ENCODE measurements at places on chromosomes 5 and 9. TPM values are rescaled to one million over a fixed set of nuclear protein-coding genes. Genes with fewer than 3 reads are reported as not detected.

DNA sequence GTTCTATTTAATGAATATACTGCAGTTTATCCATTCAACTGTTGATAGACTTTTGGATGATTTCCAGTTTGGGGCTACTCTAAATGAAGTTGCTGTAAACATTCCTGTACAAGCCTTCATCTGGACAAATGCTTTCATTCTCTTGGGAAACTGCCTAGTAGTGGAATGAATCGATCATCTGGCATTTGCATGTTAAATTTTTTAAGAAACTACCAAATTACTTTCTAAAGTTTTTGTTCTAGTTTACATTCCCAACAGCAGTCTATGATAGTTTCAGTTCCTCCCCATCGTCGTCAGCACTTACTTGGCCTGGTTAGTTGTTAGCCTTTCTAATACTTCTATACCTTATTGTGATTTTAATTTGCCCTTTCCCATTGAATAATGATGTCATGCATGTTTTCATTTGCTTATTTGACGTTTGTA, 306.3 kb downstream of the FER start:
- H3K4me1 ChIP-seq: peaks cover 5% of the 10 kb centered on the region
- no peak for DNase-seq
- no peak overlapping the region for H3K4me3 ChIP-seq
- H3K36me3 ChIP-seq: no peaks in the 10 kb centered on the region
- no peaks in the 10 kb centered on the region for H3K27me3 ChIP-seq

GRCh38 chr5:31860726-31861433, 221.9 kb downstream of the PDZD2 start:
- H3K4me1 ChIP-seq: peaks cover 12% of the 10 kb centered on the region
- no peak overlapping the region for H3K27ac ChIP-seq
- no peak for DNase-seq
- no peak overlapping the region for H3K4me3 ChIP-seq
- no peaks in the 10 kb centered on the region for H3K27me3 ChIP-seq

DNA sequence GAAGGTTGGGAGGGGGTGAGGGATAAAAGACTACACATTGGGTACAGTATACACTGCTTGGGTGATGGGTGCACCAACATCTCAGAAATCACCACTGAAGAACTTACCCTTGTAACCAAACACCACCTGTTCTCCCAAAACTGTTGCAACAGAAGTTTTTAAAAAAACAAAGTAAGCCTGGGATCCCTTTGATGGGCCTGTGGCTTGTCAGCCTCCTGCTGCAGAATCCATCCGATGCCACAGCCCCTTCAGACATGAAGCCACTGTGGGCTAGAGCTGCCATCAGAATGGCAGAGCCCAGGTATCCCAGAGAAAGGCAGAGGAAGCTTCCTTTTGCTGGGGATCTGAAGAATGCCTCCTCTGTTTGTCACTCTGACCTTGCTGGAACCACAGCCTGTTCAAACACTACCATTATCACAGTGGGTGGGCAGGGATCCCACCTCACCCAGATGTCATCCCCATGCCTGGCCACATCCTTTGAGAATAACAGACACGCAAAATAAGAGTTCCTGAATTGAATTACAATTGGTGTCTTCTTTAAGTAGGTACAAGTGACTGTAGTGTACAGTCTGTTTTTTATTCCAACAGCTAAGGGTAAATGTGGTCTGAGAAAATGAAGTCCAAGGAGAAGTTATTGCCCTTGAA, 78.1 kb upstream of the DIRAS2 start:
- H3K4me3 ChIP-seq: no peak overlapping the region
- DNase-seq: no peak
- H3K27ac ChIP-seq: no peak overlapping the region
- no peaks in the 10 kb centered on the region for H3K4me1 ChIP-seq
- H3K27me3 ChIP-seq: no peaks in the 10 kb centered on the region
- no peaks in the 10 kb centered on the region for H3K36me3 ChIP-seq

DNA sequence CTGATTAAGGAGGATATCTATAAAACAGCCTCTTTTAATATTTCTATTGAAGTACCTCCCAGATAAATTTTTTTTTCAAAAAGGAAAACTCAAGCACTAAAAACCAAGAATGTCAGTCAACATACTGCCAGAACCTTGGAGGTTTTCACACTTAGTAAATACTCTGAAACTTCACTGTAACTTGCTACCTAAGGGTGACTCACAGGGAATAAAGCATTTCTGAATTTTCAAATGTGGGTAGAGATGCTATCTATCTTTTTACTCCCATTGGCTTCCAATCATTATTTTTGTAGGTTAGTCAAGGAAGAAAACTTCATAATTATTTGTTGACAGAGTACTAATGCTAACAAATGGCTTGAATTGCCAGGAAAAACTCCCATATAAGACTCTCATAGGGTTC, 46.1 kb downstream of the SLC25A46 start:
- H3K27ac ChIP-seq: no peak overlapping the region
- no peaks in the 10 kb centered on the region for H3K36me3 ChIP-seq
- no peaks in the 10 kb centered on the region for H3K27me3 ChIP-seq
- no peaks in the 10 kb centered on the region for H3K4me1 ChIP-seq
- H3K4me3 ChIP-seq: no peak overlapping the region

GRCh38 chr5:137935190-137935589, 45.9 kb downstream of the PKD2L2 start:
- H3K36me3 ChIP-seq: peaks cover 35% of the 10 kb centered on the region
- no peaks in the 10 kb centered on the region for H3K27me3 ChIP-seq
- H3K4me3 ChIP-seq: no peak overlapping the region

DNA sequence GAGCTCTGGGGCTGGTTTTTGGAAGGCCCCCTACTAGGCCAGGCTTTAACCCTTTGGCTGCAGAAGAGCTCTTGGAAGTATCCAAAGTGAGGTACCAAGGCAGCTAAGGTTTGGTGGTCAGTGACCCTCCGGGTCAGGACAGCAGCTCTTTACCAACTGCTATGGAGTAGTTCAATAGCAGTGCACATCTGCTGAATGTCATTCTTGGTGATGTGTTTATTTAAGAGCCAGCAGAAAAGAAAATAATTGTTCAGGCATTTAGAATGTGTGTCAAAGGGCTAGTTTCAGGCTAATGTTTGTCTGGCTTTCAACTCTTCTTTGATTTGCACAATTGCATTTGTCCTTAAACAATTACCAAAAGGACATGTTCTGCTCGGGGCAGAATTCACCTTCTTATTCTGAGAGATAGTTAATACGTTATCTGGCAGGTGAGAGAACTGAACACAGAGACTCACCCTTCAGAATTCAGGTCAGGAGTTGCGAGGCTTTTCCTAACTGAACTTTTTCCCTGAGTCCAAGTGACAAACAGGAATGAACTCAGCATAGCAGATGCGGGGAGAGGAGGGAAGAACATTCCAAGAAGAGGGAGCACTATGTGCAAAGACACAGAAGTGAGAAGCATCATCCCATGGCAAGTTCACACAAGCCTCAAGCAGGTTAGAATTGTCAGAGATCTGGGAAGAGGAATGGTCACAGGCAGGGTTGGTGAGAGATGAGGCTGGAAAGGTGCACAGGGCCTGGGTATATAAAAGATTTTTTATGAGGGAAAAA, 556.7 kb upstream of the TLE4 start:
- no peak overlapping the region for H3K4me3 ChIP-seq
- no peak for DNase-seq

DNA sequence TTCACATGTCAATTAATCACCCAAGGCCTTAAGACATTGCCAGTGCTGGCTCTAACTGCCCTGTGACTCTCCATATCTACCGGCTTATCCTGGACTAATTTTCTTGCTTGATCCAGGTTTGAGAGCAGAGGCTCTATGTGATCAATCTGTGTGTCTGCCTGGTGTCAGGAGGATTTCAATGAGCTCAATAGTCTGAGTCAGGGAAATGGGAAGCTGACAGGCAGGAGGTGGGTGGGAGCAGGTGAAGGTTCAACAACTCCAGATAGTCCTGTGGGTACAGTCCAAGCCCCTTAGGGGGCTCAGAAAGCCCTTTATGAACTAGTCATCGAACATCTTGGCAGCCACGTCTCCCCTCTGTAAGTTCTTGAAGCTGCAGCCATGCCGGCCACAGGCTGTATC, 72.2 kb downstream of the SHB start:
- peaks cover 86% of the 10 kb centered on the region for H3K4me1 ChIP-seq
- no peak overlapping the region for H3K4me3 ChIP-seq
- no peaks in the 10 kb centered on the region for H3K27me3 ChIP-seq
- H3K27ac ChIP-seq: peak overlapping the region; percentile 92
- H3K36me3 ChIP-seq: no peaks in the 10 kb centered on the region

- DNase-seq: no peak
- no peak overlapping the region for H3K27ac ChIP-seq
- H3K36me3 ChIP-seq: no peaks in the 10 kb centered on the region
- H3K27me3 ChIP-seq: no peaks in the 10 kb centered on the region
These were observed 16.6 kb upstream of the WHRN start for GRCh38 chr9:114521846-114522245.

- no peak overlapping the region for H3K4me3 ChIP-seq
- no peaks in the 10 kb centered on the region for H3K4me1 ChIP-seq
- H3K27ac ChIP-seq: no peak overlapping the region
- H3K27me3 ChIP-seq: no peaks in the 10 kb centered on the region
- no peaks in the 10 kb centered on the region for H3K36me3 ChIP-seq
These were observed 157.6 kb downstream of the SLC12A2 start for GRCh38 chr5:128241051-128241695.

DNA sequence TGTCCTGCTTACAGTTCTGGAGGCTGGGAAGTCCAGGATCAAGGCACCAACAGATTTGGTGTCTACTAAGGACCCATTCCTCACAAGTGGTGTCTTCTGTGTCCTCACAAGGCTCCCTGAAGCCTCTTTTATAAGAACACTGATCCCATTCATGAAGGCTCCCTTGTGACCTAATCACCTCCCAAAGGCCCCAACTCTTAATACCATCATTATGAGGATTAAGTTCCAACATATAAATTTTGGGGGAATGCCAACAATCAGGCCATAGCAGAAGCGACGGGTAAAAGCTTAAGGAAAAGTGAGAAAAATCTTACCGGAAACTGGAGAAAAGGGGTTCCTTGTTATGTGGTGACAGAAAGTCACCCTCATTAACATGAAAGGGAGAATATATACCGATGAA, 11.2 kb downstream of the CTNNAL1 start:
- DNase-seq: no peak
- peaks cover 30% of the 10 kb centered on the region for H3K4me1 ChIP-seq
- H3K4me3 ChIP-seq: no peak overlapping the region
- no peaks in the 10 kb centered on the region for H3K36me3 ChIP-seq

UTP15 gene
- 6.6 TPM for total RNA-seq

DOK3 gene
- total RNA-seq: 1.6 TPM
